ENCODE measurements at places on chromosomes 6 and 20.

- no peak for DNase-seq
These were observed 470 bp downstream of the COL20A1 start for GRCh38 chr20:63293456-63293855.

DNA sequence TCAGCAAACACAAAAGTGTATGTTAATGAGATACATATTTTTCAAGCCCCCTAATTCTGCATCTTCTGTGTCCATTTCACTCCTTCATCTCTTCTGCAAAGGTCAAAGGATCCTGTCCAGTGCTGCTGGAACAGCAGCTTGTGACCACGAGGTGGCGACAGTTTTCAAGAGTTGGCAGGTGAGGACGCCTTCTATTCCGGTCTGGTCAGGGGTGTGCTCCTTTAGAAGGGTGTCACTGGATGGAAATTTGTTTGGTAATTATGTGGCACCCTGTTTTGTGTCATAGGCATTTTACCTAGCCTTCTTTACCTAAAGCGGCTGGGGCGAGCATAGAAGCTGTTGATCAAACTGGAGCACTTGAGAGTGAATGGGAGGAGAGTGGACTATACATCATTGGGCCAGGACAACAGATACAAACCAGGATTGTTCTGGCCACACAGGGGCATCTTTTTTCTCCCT lies 32.9 kb upstream of the ERVFRD-1 start:
- DNase-seq, result peak; percentile 45

DNA sequence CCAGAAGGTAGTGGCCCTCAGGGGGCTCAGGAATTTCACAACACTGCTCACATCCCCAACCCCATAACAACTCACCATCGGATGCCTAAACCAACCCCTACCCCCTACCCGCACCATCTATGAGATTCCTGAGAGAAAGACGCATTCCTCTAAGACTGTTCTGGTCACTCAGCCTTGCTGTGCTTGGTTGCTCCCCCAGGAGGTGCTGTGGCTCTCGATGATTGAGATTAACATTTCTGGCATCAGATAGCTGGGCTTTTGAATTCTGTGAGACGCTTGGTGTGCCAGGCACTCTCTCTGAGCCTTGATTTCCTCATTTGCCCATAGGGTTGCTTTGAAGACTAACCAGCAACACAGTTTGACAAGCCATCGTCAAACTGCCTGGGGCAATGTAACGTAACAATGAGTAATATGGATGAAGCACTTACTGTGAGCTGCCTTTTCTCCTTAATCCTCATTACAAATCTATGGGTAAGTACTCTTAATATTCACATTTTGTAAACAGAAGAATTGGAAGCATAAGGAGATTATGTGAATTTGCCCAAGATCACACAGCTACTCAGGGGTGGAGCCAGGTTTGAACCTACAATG lies 978 bp downstream of the WFDC6 start:
- DNase-seq, result no peak

GRCh38 chr6:46221222-46221793 lies 50.5 kb upstream of the ENPP5 start:
- no peak for DNase-seq

DNA sequence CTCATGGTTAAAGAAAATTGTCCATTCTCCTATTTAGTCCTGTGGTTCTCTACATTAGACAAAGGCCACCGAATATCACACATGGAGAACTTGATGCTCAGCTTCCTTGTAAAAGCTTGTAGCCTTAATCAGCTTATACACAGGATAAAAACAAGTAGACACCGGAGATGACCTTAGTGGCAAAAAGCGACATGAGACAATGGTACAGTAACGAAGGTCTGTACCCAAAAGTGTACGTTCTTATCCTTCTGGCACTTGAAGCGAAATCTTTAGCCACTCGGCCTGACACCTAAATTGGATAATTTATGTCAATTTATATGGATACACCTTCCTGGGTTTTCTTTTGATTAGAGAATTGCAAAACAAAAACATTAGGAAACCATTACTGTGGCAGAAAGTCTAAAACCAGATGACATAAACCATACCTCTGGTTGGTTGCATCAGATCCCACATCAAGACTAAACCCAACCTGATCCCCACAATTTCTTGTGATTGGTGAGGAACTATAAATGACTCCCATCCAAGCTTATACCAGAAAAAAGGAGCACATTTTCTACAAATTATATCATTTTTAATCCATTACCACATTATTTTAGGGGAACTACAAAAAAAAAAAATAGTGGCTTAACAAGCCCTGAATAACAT lies 6.1 kb downstream of the RBM39 start:
- no peak for DNase-seq

GRCh38 chr20:40019510-40019909 lies 669.5 kb downstream of the MAFB start:
- no peak for DNase-seq

GRCh38 chr20:56409521-56409920 lies 2.5 kb upstream of the CASS4 start:
- DNase-seq, result no peak

GRCh38 chr6:105080279-105080678 lies 99.5 kb downstream of the POPDC3 start:
- no peak for DNase-seq

DNA sequence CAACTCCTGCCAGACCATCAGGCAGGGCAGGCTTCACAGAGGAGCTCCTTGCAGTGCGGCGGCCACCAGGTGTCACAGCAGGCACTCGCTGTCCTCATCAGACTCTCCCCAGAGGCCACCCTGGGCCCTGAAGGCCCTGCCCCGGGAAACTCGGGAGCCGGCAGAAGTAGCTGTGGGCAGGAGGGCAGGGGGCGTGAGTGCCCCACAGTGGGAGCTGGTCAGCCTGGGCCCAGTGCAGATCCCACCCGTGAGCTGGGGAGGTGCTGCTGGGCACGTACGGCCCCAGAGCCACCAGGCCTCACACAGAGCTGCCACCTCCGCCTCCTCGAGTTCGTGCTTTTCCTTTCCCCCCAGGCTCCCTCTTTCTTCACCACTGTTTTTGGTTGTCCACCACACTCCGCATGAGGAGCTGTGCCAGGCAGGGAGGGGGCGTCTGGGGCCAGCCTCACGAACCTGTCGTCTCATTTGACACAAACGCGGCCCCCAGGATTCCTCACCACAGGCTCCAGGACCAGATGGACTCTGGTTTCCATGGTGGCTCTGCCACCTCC lies 33.8 kb downstream of the FRMD1 start:
- DNase-seq, result no peak
